Neural crest cell (in vitro differentiated cells): ENCODE measurements at places on chromosomes 3 and 15.

DNA sequence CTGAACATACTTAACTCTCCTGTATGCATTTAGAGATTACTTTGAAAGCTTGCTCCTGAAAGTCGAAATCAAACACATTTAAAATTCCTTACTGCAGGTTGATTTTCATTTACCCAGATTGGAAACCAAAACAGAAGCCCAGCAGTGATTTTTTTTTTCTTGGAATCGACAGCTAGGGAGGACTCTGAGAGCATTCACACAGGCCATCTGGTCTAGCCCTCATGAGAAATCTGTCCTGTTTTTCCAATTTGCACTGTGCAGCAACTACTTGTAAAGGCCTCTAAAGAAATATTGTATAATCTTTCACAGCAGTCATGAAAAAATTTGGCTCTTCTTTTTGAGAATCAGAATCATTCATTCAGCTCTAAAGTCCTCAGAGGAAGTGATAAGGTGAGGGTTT, 179.2 kb downstream of the KCNAB1 start:
- DNase-seq = no peak
- no peaks in the 10 kb centered on the region for H3K4me1 ChIP-seq
- no peak overlapping the region for H3K4me3 ChIP-seq

GRCh38 chr3:71380096-71380495, 203.4 kb downstream of the FOXP1 start:
- no peak overlapping the region for H3K27ac ChIP-seq
- peaks cover 19% of the 10 kb centered on the region for H3K4me1 ChIP-seq
- H3K36me3 ChIP-seq = peaks cover 3% of the 10 kb centered on the region
- no peak overlapping the region for H3K4me3 ChIP-seq
- DNase-seq = no peak

- no peaks in the 10 kb centered on the region for H3K36me3 ChIP-seq
- H3K27ac ChIP-seq = no peak overlapping the region
- no peak for DNase-seq
- no peaks in the 10 kb centered on the region for H3K27me3 ChIP-seq
- no peak overlapping the region for H3K4me3 ChIP-seq
- H3K4me1 ChIP-seq = no peaks in the 10 kb centered on the region
These were observed 18.2 kb upstream of the FHIT start for GRCh38 chr3:61269435-61269834.

DNA sequence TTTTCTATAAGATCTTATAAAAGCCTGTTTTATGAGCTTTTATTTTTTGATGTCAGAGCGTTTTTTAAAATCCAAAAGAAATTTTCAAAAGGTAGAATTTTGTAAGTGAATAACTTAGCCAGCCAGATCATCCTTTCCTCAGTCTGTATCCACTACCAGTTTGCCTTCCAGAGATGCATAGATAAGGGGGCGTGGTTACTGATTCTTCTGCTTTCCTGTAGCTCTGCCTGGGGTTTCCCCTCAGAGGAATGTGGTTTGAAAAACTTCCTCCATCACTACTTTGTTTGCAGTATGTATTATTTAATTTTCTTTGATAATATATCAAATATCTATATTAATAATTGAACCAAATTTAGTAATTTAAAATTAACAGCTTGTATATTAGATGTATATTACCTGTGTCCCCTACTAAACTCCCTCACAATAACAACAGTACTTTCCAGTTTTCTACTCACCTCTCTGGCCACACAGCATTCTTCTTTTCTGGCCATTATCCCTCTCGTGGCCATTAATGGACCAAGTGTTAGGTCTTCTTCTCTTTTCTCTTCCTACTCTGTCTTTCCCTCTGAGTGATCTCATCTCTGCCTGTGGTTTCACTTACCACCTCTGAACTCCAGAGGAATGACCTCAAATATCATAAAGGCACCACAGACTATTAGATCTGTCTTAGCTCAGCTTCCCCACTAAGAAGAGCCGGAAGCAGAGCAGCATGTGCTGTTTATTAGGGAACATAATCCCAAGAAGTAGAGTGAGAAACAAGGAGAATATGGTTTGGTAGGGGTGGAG, 239.7 kb downstream of the UBE2E2 start:
- no peaks in the 10 kb centered on the region for H3K36me3 ChIP-seq
- H3K4me1 ChIP-seq = peaks cover 24% of the 10 kb centered on the region
- H3K27me3 ChIP-seq = no peaks in the 10 kb centered on the region
- DNase-seq = no peak

DNA sequence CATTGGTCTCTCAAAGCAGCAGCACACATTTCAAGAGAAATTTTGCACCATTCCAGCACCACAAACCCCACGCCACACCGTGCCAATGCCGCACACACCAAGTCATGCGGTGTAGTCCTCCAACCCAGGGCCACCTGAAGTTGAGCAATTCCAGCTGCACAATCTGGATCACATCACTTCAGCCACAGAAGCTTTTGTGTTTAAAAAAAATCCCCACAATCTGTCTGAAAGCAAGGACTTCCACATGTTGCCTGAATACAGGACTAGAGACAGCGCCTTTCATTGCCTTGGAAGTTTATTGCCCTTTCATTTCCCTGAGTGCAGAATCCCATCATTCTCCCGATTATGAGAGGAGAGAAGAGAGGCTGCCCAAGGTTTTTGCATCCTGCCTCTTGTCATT, 175.6 kb upstream of the BCL6 start:
- peaks cover 2% of the 10 kb centered on the region for H3K36me3 ChIP-seq
- peaks cover 7% of the 10 kb centered on the region for H3K27me3 ChIP-seq
- H3K4me1 ChIP-seq = peaks cover 12% of the 10 kb centered on the region
- no peak for DNase-seq
- H3K27ac ChIP-seq = no peak overlapping the region

- H3K4me3 ChIP-seq = no peak overlapping the region
- H3K27ac ChIP-seq = no peak overlapping the region
- H3K27me3 ChIP-seq = no peaks in the 10 kb centered on the region
- H3K36me3 ChIP-seq = no peaks in the 10 kb centered on the region
- no peak for DNase-seq
- H3K4me1 ChIP-seq = peaks cover 3% of the 10 kb centered on the region
These were observed 60.8 kb downstream of the ATP13A5 start for GRCh38 chr3:193317682-193318300.

DNA sequence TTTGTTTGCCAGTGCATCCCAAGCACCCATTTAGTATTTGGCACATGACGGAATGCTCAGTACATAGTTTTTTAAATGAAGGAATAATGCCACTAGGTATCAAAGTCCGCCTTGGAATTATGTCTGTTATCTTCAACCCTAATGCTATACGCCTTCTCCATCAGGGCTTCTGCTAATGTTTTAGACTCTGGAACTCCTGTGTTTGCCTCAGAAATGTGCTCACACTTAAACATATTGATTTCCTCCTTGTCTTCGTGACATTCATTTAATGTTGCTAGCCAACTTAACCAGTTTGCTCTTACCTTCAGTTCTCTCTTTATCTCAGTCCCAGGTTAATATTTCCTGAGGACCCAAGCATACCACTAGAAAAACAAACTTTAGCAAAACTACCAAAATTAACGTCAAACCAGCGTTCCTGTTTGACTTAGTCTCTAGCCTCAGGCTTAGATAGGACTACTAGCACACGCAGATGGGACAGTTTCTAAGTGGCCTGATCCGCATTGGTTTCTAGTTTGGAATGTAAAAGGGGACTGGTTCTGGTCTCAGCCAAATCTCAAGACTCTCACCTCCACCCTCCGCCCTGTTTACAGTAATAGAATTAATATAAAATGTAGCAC, 81.4 kb downstream of the IL1RAP start:
- no peak for DNase-seq
- no peak overlapping the region for H3K4me3 ChIP-seq
- H3K27ac ChIP-seq = no peak overlapping the region
- H3K36me3 ChIP-seq = no peaks in the 10 kb centered on the region
- peaks cover 3% of the 10 kb centered on the region for H3K4me1 ChIP-seq
- H3K27me3 ChIP-seq = no peaks in the 10 kb centered on the region

- H3K36me3 ChIP-seq = no peaks in the 10 kb centered on the region
- no peak for DNase-seq
- no peak overlapping the region for H3K27ac ChIP-seq
- no peaks in the 10 kb centered on the region for H3K4me1 ChIP-seq
These were observed 340.8 kb upstream of the DPH6 start for GRCh38 chr15:35886765-35887164.

DNA sequence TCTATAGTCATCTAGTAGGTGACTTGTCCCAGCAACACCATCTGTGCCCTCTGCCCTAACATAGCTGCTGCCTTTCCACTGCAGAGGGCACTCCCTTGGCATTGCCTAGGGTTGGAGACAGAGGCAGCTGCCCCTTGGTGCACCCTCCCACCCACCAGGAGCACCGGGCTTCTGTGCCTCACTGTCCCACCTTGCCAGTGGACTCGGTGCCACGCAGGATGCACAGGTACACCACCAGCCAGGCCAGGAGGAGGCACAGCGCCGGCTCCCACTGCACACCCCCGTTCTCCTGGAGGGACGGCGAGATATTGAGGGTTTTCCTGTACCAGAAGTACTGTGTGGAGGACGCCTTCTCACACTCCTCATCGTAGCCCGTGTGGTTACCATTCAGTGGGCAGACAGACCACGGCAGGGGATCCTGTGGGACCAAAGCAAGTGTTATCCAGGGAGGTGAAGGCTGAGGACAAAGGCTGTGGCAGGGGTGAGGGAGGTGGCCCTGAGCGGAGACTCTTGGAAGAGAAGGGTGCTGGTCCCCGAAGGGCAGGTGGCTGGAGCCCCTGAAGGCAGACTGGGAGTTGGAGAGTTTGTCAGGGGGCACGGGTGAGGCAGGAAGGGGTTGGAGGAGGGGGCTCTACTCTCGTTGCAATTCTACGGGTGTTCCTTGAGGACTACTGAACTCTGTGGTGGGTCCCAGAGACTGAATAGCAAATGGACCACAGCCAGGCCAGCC, 20.6 kb downstream of the SLC6A20 start:
- peaks cover 12% of the 10 kb centered on the region for H3K27me3 ChIP-seq
- no peaks in the 10 kb centered on the region for H3K36me3 ChIP-seq
- no peak overlapping the region for H3K4me3 ChIP-seq
- no peaks in the 10 kb centered on the region for H3K4me1 ChIP-seq
- peak overlapping the region; percentile 43 for H3K27ac ChIP-seq

GRCh38 chr3:45716790-45717336, 27.7 kb downstream of the SACM1L start:
- no peak overlapping the region for H3K27ac ChIP-seq
- H3K36me3 ChIP-seq = peaks cover 3% of the 10 kb centered on the region
- no peaks in the 10 kb centered on the region for H3K27me3 ChIP-seq
- no peaks in the 10 kb centered on the region for H3K4me1 ChIP-seq

DNA sequence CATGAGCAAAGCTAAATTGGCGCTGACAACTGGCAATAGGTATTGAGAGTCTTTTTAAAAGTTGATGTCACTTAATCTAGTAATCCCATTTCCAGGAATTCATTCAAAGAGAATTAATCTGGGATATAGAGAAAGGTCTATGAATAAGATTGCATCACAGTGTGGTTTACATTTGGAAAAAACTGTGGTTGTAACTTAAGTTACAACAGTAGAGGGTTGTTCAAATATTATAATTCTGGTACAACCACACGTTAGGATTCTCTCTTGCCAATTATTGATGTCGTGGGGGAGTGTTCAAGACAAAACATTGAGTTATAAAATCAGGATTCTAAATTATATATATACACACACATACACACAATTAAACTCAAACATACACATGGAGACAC, 79.8 kb downstream of the LIPC start:
- H3K27ac ChIP-seq = no peak overlapping the region
- H3K27me3 ChIP-seq = no peaks in the 10 kb centered on the region
- DNase-seq = no peak
- H3K36me3 ChIP-seq = peaks cover 3% of the 10 kb centered on the region
- no peak overlapping the region for H3K4me3 ChIP-seq
- peaks cover 14% of the 10 kb centered on the region for H3K4me1 ChIP-seq
